ENCODE measurements at places on chromosomes 3 and 15.

GRCh38 chr3:130473416-130473815 is 43.6 kb upstream of the COL6A6 start:
- DNase-seq, result no peak

GRCh38 chr3:42684632-42685362 is 540 bp upstream of the KLHL40 start:
- no peak for DNase-seq

DNA sequence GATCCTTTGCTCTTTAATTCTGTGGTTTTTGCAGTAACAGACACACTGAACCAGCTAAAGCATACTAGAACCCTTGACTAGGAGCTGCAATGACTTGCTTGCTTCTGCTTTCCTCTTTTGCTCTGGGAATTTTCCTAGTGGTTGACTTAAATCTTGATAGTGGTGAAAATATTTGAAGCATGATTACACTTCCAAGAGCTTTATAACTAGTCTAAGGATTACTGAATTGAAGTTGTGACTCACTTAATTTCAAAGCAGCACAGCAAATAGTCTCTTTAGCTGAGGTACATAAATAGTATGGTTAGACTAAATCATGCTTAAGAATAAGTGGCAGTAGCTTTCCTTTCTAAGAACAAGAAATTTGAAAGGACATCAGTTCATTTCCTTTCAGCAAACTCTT is 513.5 kb upstream of the GBE1 start:
- no peak for DNase-seq

DNA sequence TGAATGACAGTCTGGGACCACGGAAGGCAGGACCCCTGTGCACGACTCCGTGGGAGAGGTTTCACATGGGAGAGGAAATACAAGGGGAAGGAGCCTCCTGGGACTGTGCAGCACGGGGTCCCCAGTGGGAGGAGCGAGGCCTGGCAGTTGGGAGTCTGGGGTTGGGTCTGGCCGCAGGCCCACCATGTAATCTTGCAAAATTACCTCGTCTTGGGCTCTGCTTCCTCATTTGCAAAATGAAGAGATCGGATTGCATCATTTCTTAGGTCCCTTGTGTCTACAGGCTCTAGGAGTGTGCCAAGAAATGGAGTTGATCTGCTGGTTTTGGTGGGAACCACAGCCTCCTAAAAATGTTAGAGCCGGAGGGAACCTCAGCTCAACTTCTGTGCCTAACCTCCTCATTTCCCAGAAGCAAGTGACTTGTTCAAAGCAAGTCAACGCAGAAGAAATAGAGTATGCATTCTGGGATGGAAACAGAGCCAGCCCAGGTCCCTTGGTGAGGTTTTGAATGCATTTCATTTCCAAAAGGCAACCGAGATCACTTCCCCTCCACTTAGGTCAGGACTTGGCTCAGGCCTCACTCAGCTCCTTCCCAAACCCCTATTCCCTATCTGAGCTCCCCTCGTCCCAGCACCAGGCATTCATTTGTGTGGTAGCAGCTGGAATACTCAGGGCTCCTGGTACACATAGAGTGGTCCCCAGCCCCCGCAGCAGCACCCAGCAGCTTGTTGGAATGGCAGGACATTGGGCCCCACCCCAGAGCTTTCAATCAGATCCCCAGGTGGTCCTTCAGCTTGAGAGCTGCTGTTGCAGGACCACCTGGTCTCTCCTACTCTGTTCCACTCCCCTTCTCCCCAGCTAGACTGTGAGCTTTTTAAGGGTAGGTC is 267.7 kb downstream of the XXYLT1 start:
- DNase-seq, result no peak

GRCh38 chr15:84634228-84634837 is 19.8 kb downstream of the WDR73 start:
- no peak for DNase-seq

DNA sequence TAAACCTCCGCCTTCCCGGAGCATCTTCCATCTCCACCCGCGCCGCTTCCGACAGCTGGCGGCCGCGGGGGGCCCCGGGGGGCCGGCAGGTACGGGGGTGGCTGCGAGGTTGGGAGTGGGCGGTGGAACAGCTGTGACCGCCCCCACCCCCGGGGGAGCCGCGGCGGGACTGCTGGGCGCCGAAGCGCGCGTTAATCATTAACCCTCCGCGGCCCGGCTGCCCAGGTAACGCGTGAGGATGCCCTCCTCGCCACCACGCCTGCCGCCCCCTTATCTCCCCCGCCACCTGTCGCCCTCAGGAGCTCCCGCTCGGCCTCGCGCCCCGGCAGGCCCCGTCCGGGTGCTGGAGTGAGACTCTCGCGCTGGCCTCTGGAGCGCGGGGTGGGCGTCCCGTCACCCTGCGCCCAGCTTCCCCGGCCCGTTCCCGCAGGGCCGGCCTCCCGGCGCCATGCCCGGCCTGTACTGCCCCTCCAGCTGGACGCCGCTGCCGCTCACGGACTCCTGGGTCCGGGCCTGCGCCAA is 757 bp downstream of the VWA5B2 start:
- no peak for DNase-seq

DNA sequence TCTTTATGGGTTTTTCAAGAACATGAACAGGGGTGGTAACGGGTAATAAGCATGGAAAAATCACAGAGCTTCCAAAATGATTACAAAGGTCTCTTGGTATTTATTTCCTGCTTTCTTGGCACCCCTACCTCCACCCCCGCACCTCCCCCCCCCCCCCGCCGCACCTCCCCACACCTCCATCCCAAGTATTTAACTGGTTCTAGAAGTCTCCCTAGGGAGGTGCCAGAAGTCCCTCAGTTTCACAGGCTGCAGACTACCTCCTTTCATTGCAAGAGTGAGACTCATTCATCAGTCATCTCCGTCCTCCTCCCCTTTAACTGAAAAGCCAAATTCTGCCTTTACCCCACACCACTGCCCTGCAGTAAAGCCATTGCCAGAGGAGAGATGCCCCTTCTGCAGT is 169.4 kb downstream of the ALDH1A2 start:
- no peak for DNase-seq

- no peak for DNase-seq
These were observed 13.4 kb downstream of the SEC62 start for GRCh38 chr3:169980055-169980454.

DNA sequence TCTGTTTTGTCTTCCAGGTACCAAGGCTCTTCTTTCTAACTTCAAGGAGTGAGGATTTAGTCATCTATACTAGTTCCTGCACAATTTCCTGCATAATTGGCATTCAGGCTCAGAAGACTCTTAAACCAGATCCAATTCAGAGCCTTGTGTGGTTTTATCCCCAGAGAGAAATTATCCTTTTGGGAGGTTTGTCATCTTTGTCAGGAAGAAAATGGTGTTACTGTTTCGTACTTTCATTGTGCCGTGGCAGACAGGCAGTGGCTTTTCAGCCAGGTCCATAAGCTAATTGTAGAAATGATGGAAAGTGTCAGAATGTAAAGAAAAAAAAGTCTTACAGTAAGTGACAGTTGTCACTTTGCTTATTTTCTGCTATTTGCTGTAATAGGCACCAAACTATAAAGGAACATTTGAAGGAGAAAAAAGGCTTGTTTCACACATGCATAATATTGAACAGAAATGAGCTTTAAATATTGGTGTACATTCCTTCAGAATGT is 82.8 kb downstream of the CADM2 start:
- DNase-seq, result no peak

GRCh38 chr15:92705764-92706163 is 50.2 kb upstream of the FAM174B start:
- no peak for DNase-seq

DNA sequence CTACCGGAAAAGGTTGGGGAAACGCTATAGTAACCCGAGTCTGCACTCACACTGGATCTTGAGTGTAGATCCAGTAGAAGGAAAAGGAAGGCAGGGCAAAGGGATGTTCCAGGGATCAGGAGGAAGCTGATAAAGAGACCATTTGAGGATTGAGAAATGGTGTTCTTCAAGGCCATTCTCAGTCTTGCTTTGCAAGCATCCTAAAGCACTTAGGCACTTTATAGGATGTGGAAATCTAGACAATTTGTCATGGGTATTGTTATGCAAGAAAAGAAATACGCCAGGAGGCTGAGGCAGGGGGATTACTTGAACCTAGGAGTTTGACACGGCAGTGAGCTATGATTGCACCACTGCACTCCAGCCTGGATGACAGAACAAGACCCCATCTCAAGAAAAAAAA is 13.2 kb upstream of the SCAMP5 start:
- no peak for DNase-seq

DNA sequence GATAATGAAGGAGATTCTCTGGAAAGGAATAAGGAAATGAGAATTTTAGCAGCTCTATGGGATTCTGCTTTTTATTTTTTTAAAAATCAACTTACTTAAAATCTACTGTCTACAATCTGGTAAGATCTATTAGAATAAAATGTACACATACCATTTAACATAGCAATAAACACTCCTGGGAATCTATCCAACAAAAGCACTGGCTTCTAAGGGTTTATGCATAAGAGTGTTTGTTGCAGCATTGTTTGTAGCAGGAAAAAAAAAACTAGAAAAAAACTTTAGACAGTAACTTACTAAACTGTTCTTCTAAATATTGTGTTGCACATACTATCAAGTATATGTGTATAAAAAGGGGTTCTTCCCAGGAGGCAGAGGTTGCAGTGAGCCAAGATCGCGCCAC is 15.7 kb upstream of the RBP1 start:
- no peak for DNase-seq

DNA sequence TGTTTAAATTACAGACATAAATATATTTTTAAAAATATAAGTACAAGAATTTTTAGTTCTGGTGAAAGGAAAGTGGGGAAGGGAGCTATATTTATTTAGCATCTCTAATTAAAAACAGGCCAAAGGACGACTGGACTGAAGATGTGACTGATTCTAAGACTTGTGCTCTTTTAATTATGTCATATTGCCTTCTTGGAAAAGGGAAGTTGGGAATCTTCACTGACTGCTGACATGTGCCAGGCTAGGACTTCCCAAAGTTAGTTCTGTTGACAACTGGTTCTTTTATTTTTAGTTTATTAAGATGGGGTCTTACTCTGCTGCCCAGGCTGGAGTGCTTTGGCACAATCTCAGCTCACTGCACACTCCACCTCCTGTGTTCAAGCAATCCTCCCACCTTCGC is 13.5 kb downstream of the CNOT10 start:
- no peak for DNase-seq

- no peak for DNase-seq
These were observed 1.2 kb downstream of the LHFPL4 start for GRCh38 chr3:9552252-9552999.

GRCh38 chr3:86563400-86563970 is 427.5 kb downstream of the VGLL3 start:
- peak; percentile 2 for DNase-seq

GRCh38 chr3:14622368-14622767 is 29.2 kb upstream of the CCDC174 start:
- DNase-seq, result no peak

DNA sequence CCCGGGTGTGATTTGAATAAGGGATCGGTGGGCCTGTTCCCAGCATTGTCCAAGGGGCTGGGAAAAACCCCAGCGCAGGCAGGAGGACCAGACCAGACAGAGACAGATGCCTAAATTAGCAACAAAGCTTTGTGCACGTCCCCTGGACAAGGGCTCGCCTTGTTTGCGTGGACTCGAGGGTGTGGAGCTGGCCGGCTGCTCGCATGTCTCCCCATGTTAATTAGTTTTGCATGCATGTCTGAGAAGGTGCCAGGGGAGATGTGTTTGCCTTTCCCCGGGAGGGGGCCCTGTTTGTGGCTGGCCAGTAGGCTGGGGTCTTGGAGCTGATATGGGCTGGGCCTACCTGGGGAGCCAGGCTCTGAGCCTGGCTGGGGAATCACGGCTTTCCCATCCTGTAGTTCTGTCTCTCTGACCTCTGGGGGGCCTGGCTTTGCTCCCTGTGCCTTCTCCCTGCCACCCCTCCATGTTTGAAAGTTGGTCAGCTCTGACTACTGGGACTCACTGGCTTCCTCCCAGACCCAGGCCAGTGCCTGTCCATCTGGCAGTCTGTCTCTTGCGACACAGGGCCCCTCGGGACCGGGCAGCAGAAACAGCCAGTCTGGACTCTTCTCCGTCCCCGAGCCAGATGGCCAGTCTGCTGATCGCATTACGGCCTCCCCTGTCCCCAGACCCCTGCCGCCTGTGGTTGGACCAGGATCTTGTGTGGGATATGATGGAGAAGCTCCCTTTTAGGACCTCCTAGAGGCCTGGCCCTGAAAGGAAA is 55.4 kb upstream of the POLG start:
- no peak for DNase-seq

DNA sequence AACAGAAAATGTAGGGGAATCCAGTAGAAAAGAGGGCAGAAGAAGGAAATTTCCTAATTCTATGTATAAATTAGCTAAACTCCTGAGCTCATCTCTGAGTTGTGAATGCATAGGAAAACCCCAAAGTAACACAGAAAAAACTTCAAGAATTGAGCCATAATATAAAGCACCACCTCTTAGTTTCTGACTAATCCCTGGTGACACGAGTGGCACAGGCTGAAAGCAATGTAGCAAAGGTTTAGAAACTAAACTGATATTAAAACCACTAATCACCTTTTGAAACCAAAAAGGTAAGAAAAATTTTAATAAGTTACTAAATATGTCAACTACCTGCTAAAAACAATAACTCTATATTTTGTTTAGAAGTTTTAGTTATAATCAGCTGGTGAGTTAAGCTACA is 255.6 kb upstream of the NECTIN3 start:
- no peak for DNase-seq

- no peak for DNase-seq
These were observed 96.0 kb downstream of the MEGF11 start for GRCh38 chr15:66157507-66157906.

DNA sequence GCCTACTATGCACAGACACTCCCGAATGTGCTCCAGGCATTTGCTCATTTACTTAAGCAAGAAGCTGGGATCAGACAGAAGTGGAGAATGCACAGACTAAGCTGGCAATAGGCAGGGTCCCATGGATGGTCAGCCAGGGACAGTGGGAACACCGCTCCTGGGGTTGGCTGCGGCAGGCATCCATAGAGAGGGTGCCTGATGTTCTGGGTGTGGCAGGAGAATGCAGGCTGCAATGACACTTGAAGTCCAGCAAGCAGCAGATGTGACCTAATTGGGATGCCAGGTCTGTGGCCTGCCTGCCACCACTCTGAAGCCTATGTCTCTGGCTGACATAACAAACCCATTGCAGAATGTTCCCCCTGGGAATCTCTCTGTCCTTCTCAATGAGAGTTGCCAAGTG is 40.2 kb upstream of the SLC6A11 start:
- no peak for DNase-seq

DNA sequence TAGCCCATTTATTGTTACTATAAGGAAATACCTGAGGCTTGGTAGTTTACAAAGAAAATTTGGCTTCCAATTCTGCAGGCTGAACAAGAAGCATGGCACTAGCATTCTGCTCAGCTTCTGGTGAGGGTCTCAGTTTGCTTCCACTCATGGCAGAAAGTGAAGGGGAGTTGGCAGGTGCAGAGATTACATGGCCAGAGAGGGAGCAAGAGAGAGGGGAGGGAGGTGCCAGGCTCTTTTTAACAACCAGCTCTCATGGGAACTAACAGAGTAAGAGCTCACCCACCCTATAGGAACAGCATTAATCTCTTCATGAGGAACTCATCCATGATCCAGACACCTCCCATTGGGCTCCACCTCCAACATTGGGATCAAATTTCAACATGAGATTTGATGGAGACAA is 437.9 kb downstream of the CHL1 start:
- DNase-seq, result no peak

GRCh38 chr3:155372281-155372680 is 78.8 kb upstream of the STRIT1 start:
- no peak for DNase-seq

- no peak for DNase-seq
These were observed 54.0 kb upstream of the TMEM108 start for GRCh38 chr3:132984181-132984580.
